ENCODE measurements at places on chromosomes 1 and 21. TPM values are rescaled to one million over a fixed set of nuclear protein-coding genes. Genes with fewer than 3 reads are reported as not detected.

The TAS1R1 gene
- total RNA-seq: not detected

The VSIG8 gene
- total RNA-seq: not detected

The ZYG11A gene
- 0.30 TPM for total RNA-seq

The KRTAP26-1 gene
- total RNA-seq: not detected

The TNFRSF4 gene
- total RNA-seq: 0.41 TPM

The CDCA8 gene
- 4.2 TPM for total RNA-seq

The HES2 gene
- 3.0 TPM for total RNA-seq

The CLDN17 gene
- total RNA-seq: not detected
